ENCODE measurements at places on chromosomes 16 and 17. TPM values are rescaled to one million over a fixed set of nuclear protein-coding genes. Genes with fewer than 3 reads are reported as not detected.

The NRN1L gene
- not detected for total RNA-seq

The GDE1 gene
- total RNA-seq = 68.7 TPM

The KRT34 gene
- not detected for total RNA-seq

The RPL26 gene
- 2,343 TPM for total RNA-seq

The COL1A1 gene
- total RNA-seq = 180 TPM

The C1QL1 gene
- 3.6 TPM for total RNA-seq

The SLC6A2 gene
- not detected for total RNA-seq

The ESRP2 gene
- total RNA-seq = 1.2 TPM

The VAT1L gene
- total RNA-seq = 20.6 TPM

The GPR179 gene
- total RNA-seq = not detected

The TAT gene
- not detected for total RNA-seq

The TBC1D3C gene
- not detected for total RNA-seq

The SLC16A13 gene
- total RNA-seq = 0.70 TPM

The ZNF594 gene
- total RNA-seq = 4.8 TPM

The ZNF469 gene
- total RNA-seq = 0.56 TPM

The GALR2 gene
- total RNA-seq = not detected

DNA sequence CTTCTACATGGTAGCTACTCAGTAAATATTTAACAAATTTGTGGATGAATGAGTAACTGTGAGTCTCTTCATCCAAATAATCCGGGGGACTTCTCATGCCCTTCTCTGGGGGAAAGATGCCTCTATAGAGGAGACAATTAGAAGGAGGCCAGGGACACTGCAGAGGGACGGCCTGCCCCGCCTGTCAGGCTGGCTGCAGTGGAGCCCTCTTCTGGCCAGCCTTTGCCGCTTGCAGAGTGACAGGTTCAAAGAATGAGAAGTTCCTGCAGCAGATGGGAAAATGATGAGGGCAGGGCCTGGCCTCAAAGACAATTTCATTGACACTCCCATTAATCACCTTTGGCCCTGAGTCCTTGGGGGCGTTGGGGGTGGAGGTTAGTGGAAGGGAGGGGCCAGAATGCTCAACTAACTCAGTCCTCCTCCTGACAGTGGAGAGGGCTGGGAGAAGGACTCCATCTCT is 339.0 kb downstream of the MAF start:
- H3K4me1 ChIP-seq = no peaks in the 10 kb centered on the region
- H3K27me3 ChIP-seq = no peaks in the 10 kb centered on the region
- H3K27ac ChIP-seq = no peak overlapping the region
- H3K4me3 ChIP-seq = no peak overlapping the region
- no peak for DNase-seq

GRCh38 chr17:69869667-69870066 is 205.4 kb upstream of the KCNJ16 start:
- H3K36me3 ChIP-seq = no peaks in the 10 kb centered on the region
- no peak for DNase-seq
- no peak overlapping the region for H3K4me3 ChIP-seq

- no peak overlapping the region for H3K27ac ChIP-seq
- no peaks in the 10 kb centered on the region for H3K27me3 ChIP-seq
- no peaks in the 10 kb centered on the region for H3K36me3 ChIP-seq
Measured at GRCh38 chr17:81315129-81315884, 20.2 kb upstream of the SLC38A10 start.

DNA sequence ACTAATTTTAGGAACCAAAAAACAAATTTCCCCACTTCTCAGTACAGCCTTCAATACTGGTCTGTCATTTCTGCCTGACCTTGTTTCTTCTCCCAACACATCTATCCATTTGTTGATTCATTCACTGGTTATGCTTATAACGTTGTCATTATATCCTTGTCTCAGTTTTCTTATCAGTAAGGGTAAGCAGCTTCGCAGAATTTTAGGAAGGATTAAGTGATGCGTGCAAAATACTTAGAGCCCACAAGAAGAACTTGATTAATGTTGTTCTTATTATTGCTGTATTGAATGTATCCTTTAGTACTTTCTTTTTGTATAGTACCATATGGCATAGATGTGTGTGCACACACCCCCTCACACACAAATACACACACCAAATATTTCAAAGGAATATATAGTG is 403.5 kb upstream of the HSBP1 start:
- DNase-seq = no peak
- no peaks in the 10 kb centered on the region for H3K4me1 ChIP-seq
- H3K36me3 ChIP-seq = no peaks in the 10 kb centered on the region
- H3K27me3 ChIP-seq = no peaks in the 10 kb centered on the region

DNA sequence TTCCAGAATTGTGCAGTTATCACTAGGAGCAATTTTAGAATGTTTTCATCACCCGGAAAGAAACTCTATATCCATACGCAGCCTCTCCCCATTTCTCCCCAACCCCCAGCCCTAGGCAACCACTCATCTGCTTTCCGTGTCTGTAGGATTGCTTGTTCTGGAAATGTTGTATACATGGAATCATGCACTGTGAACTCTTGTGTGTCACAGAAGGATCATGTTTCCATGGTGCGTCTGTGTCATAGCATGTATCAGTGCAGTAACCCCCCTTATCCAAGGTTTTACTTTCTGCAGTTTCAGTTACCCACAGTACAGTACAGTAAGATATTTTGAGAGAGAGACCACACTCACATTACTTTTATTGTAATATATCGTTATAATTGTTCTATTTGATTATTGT is 299.4 kb downstream of the CPPED1 start:
- no peak overlapping the region for H3K4me3 ChIP-seq
- no peak for DNase-seq
- no peaks in the 10 kb centered on the region for H3K27me3 ChIP-seq

DNA sequence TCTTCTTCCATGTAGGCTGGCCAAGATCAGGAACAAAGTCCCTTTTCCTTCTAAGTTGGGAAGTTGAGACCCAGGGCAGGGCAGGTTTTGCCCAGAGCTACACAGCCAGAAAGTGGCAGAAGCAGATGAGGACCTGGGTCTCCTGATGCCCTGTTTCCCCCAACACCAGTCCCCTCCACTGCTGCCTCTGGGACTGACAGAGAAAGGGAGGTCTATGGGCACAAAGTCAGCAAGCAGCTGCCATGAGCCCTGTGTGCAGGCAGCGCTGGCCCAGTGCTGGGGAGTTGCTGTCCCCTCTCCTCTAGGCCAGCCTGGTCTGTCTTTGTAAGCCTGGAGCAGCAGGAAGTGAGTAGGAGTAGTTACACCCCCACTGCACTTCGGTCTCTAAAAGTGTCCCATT is 46.9 kb upstream of the NKD1 start:
- H3K27me3 ChIP-seq = no peaks in the 10 kb centered on the region
- no peak overlapping the region for H3K27ac ChIP-seq
- no peaks in the 10 kb centered on the region for H3K36me3 ChIP-seq
- DNase-seq = peak; percentile 49
- no peaks in the 10 kb centered on the region for H3K4me1 ChIP-seq
- H3K4me3 ChIP-seq = no peak overlapping the region

DNA sequence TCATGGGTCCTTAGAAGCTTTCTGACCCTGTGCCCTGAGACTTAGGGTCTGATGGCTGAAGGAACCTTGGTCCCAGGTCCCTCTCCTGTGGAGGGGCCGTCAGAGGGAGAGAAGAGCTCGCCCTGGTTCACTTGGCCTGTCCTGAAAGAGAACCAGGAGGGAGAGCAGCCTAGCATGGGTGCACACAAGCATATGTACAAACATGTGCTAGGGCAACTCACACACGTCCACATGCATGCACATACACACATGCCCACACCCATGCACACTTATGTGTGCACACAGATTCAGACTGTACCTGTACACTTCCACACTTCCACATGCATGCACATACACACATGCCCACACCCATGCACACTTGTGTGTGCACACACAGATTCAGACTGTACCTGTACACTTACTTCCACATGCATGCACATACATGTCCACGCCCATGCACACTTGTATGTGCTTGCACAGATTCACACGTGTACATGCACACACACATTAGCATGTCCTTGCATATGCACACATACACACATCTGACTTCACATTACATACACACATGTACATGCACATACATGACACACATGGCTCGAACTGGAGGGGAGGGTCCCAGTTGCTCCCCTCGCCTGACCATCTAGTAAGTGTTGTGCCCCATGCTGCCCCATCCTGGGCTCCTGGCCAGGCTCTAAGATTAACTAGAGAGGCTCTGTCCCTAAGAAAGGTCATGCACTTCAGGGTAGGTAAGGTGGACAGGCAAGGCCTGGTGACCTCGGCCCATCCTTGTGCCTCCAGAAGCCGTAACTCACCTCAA is 122.0 kb downstream of the METRNL start:
- no peak overlapping the region for H3K4me3 ChIP-seq
- H3K27me3 ChIP-seq = no peaks in the 10 kb centered on the region
- H3K36me3 ChIP-seq = no peaks in the 10 kb centered on the region
- H3K4me1 ChIP-seq = no peaks in the 10 kb centered on the region

GRCh38 chr17:11353601-11354000 is 112.6 kb downstream of the SHISA6 start:
- H3K36me3 ChIP-seq = no peaks in the 10 kb centered on the region
- no peak overlapping the region for H3K4me3 ChIP-seq
- no peaks in the 10 kb centered on the region for H3K27me3 ChIP-seq
- H3K4me1 ChIP-seq = no peaks in the 10 kb centered on the region
- no peak for DNase-seq

GRCh38 chr17:4098521-4099209 is 44.2 kb downstream of the ZZEF1 start:
- H3K27ac ChIP-seq = no peak overlapping the region
- H3K27me3 ChIP-seq = no peaks in the 10 kb centered on the region
- H3K4me3 ChIP-seq = no peak overlapping the region
- peaks cover 15% of the 10 kb centered on the region for H3K4me1 ChIP-seq
- no peak for DNase-seq
- H3K36me3 ChIP-seq = peaks cover 74% of the 10 kb centered on the region

DNA sequence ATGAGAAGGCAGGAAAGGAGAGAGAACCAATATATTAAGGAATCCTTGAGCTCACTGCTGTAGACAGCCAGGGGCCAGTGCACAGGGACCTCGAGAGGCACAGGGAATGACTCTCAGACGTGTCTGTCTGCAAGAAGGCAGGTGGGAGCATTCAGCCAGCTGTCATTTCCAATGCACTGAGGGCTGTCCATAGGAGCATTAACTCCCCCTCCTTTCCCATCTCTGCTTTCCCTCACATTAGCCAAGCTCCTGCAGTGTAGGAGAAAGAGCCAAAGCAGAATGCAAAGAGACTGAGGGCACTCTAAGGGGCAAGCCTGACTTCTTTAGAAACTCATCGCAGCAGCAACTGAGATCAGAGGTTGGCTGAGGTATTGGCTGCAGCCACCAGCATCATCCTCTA is 218.3 kb downstream of the CDH13 start:
- DNase-seq = no peak
- H3K4me3 ChIP-seq = no peak overlapping the region

Measured in right atrium auricular region (tissue), 2 donors.